Hematopoietic multipotent progenitor cell treated with erythropoietin and hydrocortisone succinate and interleukin-3 and kit ligand, for 6 days (in vitro differentiated cells): ENCODE measurements at places on chromosomes 1 and 21.

- peak; percentile 3 for DNase-seq
These were observed 210.2 kb downstream of the APP start for GRCh38 chr21:25960402-25960801.

DNA sequence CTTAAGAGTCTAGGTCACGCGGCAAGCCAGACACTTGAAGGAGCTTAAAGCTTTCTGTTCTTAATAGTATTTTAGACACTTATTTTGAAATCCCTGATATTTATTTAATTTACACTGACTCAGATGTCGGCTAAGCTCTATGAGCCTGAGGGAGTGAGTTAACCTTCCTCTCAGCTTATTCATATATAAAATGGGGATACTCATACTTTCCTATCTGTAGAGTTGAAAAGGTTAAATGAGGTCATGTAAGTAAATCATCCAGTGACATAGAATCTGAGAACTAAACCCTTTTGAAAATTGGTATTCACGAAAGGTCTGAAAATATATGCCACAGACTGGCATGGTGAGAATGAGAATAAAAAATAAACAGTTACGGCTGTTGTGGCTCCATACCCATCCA, 1.4 kb upstream of the GPR161 start:
- no peak for DNase-seq

DNA sequence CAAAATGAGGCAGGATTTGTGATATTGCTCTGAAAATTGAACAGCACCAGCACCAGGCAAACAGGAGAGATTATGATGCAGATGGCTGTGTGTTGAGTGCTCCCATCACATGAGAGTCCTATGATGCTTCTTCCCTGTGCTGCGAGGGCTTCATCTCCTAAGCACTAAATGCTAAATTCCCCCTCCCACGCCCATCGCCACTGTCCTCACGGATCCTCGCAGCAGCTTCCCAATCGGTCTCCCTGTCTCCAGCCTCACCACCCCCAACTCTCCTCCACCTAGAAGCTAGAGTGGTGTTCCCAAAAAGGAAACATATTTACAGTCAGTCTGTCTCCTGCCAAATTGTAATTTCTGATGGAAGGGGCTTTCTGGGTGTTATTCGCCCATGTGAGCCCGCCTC, 4.9 kb upstream of the BACE2 start:
- no peak for DNase-seq

- DNase-seq: no peak
These were observed 2.2 kb downstream of the VAMP4 start for GRCh38 chr1:171739656-171740055.

DNA sequence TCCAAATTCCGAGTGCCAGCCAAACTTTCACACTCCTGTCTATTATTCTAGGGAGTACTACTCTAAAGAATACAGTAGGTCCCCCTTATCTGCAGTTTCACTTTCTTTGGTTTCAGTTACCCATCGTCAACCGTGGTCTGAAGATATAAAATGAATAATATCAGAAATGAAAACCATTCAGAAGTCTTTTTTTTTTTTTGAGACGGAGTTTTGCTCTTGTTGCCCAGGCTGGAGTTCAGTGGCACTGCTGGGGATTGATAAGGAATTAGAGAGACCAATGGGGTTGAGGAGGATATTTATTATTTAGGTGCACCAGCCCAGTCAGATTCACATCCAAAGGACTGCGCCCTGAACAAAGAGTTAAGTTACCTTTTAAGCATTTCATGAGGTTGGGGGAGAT, 52.9 kb upstream of the SRSF10 start:
- DNase-seq: peak; percentile 89

DNA sequence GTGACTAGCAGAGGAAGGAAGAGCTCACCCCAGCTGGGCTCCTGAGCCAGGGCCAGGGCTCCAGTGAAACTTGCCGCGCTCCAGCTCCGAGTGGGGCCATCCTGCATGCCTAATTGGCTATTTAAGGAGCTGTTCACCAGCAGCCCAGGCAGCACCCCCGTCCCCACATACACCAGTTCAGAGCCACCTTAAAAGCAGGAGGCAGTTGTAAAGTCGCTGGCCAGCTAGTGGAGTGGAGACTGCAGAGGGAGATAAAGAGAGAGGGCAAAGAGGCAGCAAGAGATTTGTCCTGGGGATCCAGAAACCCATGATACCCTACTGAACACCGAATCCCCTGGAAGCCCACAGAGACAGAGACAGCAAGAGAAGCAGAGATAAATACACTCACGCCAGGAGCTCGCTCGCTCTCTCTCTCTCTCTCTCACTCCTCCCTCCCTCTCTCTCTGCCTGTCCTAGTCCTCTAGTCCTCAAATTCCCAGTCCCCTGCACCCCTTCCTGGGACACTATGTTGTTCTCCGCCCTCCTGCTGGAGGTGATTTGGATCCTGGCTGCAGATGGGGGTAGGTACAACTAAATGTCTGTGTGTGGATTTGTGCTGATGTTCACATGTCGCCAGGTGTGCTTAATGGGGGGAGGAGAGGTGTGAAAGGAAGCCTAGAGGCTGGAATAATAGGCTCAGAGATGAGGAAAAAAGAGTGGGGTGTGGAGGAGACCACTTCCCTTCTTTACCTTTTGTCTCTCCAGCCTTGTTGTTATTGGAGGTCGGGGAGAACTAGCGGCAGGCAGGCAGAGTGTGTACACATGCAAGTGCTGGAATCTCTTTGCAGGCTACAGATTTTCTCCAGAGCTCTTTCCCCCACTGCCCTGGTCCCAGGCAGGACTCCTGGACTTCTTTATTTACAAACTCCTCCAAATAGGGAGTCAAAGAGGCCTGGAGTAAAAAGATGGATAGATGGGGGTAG, at the start of gene CA14:
CA14 (plus strand) TSS at position 151 of the 962 bp plus-strand sequence; CDS start at position 506, 355 bp downstream.
- peak; percentile 18 for DNase-seq

- no peak for DNase-seq
These were observed 222.0 kb downstream of the TRABD2B start for GRCh38 chr1:47774986-47775834.

DNA sequence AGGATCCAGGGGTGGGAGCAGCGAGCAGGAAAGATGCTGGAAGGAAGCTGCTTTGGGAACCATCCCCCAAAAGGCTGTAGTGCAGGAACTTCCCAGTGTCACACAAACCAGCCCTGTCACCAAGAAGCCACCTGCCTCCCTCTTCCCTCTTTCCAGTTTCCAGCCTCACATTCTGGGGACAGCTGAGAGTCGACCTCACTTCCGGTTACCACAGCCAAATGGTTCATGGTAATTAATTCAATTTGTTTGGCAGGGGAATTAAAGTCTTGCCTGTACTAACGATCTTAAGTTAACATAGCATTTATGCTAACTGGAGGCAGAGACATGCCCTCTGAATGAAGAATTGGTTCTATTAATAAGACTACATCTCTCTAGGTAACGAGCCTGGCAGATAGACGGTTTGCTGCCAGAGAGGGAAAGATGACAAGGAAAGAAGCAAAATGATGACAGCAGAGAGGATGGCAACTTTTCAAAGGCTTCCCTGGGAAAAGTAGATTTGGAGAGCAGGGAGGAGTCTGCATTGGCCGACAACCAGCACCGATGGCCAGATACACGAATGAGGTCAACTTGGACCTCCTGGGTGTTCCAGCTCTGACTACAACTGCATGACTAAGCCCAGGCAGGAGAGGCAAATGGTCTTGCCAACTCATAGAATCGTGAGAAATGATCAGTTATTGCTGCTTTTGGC, 64.1 kb downstream of the TMCO4 start:
- DNase-seq: no peak

DNA sequence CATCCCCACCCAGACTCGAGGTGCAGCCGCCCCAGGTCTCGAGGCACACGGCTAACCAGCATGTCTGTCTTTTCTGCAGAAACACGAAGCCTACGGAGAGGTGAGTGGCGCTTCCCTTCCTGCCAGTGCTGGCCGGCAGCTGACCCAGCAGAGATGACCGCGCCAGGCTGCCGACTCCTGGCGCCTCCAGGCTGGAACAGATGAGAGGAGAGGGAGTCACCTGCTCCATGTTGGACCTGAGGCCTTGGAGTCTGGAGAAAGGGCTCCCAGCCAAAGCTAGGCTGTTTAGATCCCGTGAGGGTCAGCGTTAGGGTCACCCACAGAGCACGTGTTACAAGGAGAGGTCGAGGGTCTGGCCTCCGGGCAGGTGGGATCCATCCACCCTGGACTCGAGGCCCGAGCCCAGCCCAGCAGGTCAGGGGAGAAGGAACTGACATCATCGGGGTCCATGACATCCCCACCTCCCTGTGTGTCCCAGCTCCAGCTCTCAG, 14.9 kb downstream of the COL6A2 start:
- DNase-seq: no peak

DNA sequence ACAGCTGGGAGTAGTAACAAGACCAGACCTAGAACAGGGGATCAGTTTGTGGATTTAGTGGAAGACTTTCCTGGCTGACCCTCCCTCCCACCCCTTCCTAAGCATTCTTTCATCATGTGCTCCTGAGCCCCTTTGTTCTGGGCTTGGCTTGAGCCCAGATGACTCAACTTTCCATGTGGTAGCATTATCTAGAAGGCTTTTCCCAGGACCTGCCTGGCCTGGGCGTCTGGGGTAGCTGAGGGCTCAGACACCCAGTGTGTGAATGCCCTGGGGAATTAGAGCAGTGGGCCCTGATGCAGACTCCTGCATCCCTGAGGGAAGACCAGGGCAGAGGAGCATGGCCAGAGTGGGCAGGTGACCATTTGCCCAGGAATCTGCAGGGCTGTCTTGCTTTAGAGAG, 44.1 kb upstream of the TSPAN2 start:
- DNase-seq: no peak

DNA sequence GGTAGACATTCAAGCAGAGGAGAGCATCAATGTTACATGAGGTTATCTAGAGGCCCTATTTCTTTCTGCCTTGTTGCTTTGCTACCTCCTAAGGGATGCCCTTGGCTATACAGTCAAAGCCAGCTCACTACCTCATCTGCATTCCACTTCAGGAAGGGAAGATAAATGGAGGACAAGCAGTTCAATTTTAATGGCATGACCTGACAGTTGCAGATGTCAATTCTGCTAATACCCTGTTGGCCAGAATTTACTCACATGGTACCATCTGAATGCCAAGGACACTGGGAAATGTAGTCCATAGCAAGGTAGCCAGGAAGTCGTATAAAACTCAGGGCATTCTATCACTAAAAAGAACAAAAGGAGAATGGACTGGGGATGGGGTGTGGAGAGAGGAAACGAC, 31.5 kb downstream of the PALMD start:
- no peak for DNase-seq

GRCh38 chr1:192914092-192914491, 105.3 kb downstream of the RGS2 start:
- no peak for DNase-seq

GRCh38 chr1:3609769-3610526, 1.4 kb downstream of the MEGF6 start:
- DNase-seq: no peak

- DNase-seq: no peak
These were observed 376.4 kb upstream of the KAZN start for GRCh38 chr1:14222086-14222485.

- DNase-seq: no peak
These were observed 209.2 kb downstream of the SDCCAG8 start for GRCh38 chr1:243465081-243465480.

GRCh38 chr1:198534548-198535418, 5.7 kb downstream of the ATP6V1G3 start:
- no peak for DNase-seq

DNA sequence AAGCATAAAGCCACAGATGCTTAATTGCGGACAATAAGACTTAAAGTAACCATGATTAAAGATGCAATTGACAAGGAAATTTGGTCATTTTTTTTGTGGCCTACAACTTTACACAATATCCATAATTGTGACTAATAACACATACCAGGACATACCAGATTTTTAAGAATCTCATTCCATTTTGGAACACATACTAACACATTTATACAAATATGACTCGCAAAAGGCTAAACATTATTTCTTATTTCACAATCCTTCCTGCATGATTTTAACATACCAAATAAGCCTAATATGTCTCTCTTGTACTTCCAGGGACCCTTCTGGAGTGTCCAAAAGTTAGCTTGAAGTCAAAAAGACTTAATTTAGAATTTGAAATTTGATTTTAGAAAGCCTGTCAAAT, 48.8 kb downstream of the DR1 start:
- DNase-seq: no peak

- DNase-seq: no peak
These were observed 3.2 kb upstream of the MIB2 start for GRCh38 chr1:1612104-1612400.

GRCh38 chr1:234745276-234745675, 135.3 kb upstream of the IRF2BP2 start:
- no peak for DNase-seq

DNA sequence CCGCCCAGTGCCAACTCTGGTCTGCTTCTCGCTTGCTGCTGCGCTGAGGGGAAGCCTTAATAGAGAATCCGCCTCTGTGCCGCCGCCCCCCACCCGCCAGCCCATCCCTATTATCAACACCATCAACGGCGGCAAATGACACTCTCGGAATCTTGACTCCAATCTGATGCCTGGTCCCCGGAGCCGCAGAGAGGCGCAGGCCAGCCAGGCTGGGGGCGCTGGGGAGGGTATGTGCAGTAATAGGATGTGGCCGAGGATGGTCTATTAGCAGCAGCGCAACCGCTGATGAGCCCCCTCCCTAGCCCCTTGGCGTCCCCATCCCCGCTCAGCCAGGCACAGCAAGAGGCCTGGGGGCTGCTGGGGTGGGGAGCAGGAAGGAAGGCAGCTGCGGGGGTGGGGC, 15.1 kb upstream of the DMBX1 start:
- no peak for DNase-seq

DNA sequence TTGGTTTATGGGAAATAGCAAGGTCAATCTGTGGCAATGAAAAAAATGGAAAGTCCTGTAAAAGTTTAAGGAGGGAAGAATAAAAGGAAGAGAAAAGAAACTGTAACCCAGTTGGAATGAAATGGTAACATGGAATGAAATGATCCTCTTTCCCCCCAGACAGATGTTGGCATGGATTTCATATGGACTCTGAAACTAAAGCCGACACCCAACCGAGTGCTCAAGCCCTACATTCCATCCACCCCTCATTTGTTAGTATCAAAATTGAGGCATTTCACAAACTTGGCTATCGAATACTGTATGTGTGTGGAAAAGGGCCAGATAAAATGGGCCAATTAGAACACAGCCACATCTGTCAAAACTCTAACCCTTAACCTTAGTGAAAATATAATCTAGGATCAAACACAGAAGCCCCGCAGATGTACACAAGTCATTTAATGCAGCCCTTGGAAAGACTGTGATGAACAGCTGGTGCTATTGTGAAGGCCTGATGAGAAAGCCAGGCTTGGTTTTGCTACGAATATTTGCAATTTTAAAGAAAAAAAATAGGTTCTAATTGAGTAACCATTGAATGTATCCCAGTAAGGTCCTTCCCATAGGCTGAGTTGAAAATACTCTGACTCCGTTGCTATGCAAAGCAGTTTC, 72.6 kb upstream of the RGL1 start:
- no peak for DNase-seq

- peak; percentile 58 for DNase-seq
These were observed 735 bp downstream of the NBL1 start for GRCh38 chr1:19644681-19645410.
